Epithelial cell of proximal tubule (primary cell): ENCODE measurements at places on chromosomes 12 and 14. TPM values are rescaled to one million over a fixed set of nuclear protein-coding genes. Genes with fewer than 3 reads are reported as not detected.

DNA sequence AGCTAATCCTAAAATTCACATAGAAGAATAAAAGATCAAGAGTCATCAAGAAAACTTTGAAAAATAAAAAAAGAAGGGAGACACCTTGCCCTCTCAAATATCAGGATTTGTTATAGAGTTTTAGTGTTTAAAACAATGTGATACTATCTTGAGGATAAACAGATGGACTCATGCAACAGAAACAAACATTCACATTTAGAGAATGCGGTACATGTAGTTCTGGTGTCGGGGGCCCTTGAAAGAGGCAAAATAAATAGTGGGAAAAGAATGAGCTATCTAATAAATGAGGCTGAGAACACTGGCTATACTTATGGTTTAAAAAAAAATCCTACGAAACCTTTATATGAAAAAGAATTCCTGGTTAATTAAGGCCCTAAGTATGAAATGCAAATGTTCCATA is 127.7 kb downstream of the LLPH start:
- no peak for DNase-seq

DNA sequence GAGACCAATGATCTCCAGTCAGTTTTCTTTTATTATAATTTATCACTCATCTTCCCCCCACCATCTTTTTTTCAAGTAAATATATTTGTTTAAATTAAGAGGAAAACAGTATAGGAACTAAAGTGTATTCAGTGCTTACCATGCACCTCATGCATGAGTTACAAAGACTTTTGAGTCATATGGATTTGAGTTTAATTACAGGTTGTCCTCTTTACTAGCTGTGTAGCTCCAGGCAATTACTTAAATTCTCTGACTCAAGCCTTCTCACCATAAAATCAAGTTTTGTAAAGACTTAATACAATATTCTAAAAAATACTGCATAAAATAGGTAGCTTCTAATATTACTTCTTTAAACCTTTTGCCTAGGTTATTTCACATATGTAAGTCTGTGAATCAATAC is 251.3 kb downstream of the SLC16A7 start:
- DNase-seq, result no peak

The DTX3 gene
- 8.0 and 8.1 TPM in 2 replicates for total RNA-seq

GRCh38 chr14:25371068-25371467 is 321.1 kb upstream of the STXBP6 start:
- DNase-seq, result no peak

- DNase-seq, result peak; percentile 36
Measured at GRCh38 chr14:54737132-54737711, 165.4 kb downstream of the GCH1 start.

GRCh38 chr12:31890295-31891285 is 68.6 kb upstream of the RESF1 start:
- DNase-seq, result no peak

DNA sequence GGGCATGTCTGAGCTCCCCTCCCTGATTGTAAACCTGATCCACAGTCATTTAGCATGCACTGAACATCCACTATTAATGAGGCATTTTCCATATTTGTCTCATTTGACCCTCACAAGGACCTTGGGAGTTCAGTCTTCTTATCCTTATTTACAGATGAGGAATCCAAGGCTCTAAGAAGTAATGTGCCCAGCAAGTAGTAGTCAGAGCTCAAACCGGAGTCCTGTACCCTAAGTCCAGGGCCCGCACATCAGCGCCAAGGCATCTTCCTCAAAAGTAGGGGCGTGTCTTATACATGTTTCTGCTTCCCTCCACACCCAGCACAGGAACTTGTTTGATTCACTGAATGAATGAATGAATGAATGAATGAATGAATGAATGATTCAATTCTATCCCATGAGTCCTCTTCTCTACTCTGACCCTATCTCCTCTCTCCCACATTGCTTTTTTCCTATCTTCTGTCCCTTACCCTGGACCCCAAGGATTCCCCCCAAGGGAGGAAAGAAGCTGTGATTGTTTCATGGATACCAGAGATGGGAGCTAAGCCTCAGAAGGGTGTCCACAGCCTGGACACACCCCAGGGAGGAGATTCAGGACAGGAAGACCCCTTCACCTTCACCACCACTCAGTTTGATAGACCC is 21.8 kb upstream of the KRT8 start:
- DNase-seq, result no peak

DNA sequence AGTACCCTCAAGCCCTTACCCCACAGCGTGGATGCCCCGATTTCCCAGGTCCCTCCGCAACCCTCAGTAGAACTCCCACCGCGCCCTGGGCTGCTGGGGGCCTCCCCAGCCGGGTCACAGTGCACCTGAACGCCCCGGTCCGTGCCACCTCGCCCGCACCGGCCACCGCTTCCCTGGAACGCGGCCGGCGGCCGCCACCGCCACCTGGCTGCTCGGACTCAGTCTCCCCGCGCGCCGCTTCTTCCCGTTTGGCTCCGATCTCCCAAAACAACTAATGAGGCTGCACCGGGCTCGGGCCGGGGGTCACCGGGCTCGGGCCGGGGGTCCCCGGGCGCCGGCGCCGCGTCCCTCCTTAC is 1.0 kb downstream of the ITPK1 start:
- no peak for DNase-seq
